ENCODE measurements at places on chromosomes 16 and 17.

DNA sequence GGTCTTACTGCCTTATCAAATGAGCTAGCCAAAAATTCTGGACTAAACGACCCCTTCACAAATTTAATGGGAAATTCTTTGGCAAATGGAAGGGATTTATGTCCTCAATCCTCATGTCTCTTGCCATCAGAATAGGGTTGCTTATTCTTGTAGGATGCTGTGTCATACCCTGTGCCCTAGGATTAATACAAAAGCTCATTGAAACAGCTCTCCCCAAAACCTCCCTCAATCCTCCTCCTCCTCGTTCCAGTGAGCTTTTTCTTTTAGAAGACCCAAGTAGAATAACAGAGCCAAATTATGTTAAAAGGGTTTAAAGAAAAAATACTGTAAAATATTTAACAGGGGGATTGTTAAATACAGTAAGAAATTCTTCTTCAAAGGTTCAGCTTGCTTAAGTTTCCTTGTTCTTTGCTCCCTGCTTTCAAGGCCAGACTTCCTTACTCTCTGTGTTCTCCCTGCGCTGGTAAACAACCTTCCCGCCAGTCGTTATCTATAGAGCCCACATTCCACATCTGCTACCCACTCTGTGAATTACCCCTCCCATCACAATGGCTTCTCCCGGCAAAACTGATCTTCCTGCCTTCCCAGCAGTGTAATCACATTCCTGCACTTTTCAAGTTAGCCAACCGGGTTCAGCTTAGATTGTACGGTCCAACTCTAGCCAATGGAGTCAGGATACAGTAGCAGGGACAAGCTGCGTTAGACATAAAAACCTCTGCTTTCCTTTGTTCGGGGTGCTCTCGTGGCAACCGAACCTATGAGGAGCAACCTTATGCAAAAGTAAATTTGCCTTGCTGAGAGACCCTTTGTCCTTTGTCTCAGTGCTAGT lies 9.7 kb downstream of the HPR start:
- DNase-seq = no peak

DNA sequence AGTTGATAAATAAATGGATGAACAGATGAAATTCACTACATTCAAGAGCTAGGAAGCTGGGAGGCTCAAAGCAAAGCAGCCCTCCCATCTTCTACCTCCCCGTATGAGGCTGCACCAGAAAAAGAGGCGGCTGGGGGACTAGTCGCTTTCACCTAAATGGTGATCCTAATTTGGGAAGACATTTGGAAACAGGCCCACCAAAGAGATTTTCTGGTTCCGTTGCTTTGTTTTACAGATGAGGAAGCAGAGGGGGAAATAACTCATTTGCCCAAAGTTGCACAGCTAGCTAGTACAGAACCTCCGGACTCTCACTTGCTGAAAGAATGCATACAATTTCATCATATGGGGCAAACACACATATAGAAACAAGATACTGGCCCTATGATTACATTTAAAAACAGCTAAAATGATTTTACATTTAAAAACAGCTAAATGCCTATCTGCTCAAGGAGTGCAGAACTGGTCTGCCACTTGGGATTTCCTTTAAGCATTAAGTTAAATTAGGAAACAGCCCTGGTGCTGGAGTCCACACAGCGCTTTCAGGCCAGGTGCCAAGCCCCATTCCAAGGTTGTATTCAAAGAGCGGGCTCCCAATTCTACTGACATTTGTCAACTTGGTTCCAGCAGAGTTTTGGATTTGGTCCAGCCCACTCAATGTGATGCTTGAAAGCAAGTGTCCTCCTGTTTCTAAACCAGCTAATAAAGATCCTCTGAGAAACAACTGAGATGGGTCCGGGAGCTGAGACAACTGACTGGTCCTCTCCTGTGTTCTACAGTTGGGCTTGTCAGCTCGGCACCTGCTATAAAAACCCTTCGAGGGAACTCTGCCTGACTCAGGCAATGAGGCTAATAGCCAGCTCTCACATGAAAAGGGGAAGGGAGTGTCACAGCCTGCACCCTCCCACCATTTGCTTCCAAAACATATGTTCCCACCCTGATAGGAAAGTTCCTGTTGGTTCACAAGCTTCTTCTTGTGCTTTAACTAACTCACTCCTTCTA lies 11.7 kb downstream of the ERN1 start:
- DNase-seq = no peak

- DNase-seq = no peak
Observed at GRCh38 chr17:16463358-16464302, 28.4 kb downstream of the LRRC75A start.

- no peak for DNase-seq
Observed at GRCh38 chr17:602436-602835, 112.2 kb downstream of the VPS53 start.

DNA sequence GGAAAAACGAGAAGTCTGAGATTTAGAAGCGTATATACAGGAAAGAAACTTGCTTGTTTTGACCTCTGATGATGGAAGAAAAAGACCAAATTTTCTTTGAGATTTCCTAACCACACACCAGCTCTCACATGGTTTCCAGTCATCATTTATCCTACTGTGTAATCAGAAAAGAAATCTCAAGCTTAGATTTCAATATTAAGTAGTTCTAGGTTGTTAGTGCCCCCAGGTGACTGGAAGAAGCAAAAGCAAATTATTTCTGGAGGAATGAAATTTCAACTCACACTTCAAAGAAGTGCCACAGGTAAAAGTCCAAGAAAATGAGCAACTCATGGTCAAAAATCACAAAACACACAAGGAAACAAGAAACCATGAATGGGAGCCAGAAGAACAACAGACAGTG lies 51.8 kb upstream of the KDM6B start:
- DNase-seq = no peak

DNA sequence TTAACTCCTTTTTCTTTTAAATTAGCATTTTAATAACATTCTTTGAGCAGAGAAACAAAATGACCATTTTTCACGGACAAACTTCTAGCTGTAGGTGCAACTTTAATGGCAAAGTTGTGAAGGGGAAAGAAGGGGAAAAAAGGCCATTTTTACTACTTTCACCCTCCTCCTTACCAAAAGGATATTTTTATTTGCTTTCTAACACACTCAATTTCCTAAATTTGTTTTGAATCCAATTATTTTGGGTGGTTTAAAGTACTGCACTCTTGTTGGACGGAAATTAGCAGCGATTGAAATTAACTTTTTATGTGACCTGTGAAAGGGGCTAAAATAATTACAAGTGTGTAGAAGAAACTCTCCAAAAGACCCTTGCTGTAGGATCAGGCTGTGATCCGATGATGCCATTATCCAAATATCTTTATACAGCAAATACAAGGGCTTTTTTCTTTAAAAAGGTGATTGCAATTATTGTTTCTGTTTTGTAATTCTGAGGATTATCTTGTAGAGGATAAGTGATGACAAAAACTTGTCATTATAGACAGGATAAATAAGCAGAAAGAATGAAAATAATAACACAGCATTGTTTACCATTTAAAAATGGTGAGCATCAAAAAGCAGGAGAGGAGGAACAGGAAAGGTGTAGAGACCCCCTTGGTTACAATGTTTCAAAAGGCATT lies 42.4 kb downstream of the SNX11 start:
- DNase-seq = no peak

DNA sequence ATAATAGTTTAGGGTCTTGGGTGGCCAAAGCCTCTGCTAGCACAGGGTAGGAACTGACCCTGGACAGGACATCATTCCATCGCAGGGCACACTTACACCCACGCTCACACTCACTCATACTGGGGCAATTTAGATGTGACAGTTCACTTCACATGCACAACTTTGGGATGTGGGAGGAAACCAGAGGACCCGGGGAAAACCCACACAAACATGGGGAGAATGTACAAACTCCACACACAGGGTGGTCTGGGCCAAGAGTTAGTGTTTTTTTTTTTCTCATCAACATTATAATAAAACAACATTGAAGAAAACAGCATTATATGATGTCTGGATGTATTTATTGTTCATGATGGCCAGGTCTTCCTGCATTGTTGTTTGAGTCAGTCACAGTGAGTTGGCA lies 93.6 kb downstream of the CDH13 start:
- no peak for DNase-seq

GRCh38 chr16:68041783-68042182 lies 18.7 kb downstream of the DUS2 start:
- no peak for DNase-seq

GRCh38 chr16:48054881-48055601 lies 100.8 kb downstream of the ABCC12 start:
- DNase-seq = no peak

Measured in stimulated activated CD8-positive, alpha-beta memory T cell treated with anti-CD3 and anti-CD28 coated beads, Interleukin-4, amount 100 ng/mL, for 24 hours (primary cell).